T-helper 17 cell (primary cell): ENCODE measurements at places on chromosomes 5 and 9.

- no peak for DNase-seq
Measured at GRCh38 chr5:127423173-127423798, 94.2 kb upstream of the PRRC1 start.

DNA sequence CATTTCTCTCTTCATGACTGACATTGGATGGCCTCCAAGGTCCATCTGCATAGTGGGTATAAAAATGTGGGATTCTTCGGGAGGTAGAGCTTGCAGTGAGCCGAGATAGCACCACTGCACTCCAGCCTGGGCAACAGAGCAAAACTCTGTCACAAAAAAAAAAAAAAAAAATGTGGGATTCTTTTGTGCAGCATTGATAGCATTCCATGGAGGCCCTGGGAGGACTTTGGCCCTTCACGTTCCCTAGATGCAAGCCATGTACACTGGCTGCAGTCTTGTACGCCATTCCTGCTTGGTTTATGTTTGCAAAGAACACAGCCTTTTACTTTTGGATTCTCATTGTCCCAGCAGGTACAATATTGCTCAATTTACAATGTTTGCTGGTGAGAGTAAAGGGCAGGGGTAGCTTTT is 157.8 kb downstream of the SLCO4C1 start:
- no peak for DNase-seq

- DNase-seq: no peak
Measured at GRCh38 chr5:148458036-148458888, 74.5 kb downstream of the FBXO38 start.

GRCh38 chr9:116274293-116274692 is 120.7 kb downstream of the PAPPA start:
- no peak for DNase-seq

DNA sequence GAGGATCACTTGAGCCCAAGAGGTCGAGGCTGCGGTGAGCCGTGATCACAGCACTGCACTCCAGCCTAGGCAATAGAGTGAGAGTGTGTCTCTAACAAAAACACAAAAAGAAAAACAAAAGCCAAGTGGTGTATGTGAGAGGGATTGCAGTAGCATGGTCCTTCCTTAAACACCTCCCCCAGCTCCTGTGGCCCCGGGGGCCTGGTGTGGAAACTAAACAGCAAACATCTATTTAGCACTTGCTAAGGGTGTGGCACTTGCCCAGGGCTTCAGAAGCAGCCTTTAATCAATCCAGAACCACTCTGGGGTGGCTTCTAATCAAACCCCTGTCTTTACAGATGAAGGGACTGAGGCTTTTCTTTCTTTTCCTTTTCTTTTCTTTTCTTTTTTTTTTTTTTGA is 4.4 kb upstream of the FBP1 start:
- DNase-seq: no peak

- DNase-seq: no peak
Measured at GRCh38 chr5:160675988-160676387, 176.0 kb downstream of the ATP10B start.

DNA sequence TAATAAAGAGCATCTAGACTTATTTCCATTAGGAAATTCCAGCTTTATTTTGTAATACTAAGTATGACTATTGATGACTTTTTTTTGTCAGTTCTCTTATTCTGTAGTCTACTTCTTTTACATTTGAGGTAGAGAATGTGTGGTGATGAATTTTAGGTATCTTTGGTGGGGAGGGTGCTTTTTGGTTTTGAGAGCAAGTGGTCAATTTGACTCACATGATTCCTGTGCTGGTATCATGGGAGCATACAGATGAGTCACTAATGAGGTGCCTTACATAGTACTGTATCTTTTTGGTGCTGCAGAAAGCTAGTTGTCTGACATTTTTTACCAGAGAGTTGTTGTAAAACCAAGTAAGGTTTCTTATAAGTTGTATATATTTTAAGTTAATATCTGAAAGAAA is 35.3 kb downstream of the ERBIN start:
- DNase-seq: no peak

DNA sequence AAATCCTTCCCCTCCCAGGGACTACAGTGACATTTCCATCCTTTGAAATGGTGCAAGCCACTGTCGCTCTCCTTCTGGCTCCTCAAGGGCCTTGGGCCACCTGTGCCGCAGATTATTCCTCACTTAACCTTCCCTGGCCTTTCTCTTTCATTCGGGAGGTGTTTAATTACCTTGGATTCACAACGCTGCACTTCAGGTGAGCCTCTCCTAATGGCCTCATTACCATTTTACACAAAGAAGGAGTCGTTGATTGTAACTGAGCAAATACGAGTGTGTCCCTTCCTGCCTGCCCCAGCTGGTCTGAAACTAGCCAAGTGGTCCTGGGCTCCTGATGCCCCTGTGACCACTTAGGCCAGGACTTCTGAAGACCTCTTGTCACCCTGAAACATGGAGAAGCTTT is 205.0 kb downstream of the CRB2 start:
- no peak for DNase-seq

- DNase-seq: no peak
Measured at GRCh38 chr5:81848362-81848880, 97.5 kb upstream of the SSBP2 start.

DNA sequence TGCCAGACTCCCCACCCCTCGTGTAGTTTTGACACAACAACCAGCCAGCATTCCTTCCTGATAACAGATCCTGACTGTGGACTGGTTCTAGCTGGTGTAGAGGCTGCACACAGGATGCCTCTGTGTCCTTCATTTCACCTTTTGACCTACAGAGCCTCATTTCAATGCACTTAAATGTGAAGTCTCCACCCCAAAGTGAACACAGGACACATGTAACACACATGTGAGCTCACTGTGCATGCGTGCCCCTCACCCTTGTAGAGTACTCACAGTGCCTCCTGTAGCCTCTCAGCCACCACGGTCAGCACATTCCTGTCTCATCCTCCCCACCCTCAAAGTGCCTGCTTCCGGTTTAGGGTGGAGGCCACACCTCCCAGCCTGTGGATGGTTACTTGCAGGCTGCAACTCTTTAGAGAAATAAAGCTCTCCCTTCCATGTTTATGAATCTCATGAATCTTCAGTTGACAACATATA is 11.6 kb upstream of the NKD2 start:
- no peak for DNase-seq

GRCh38 chr5:45696206-45696836 is at the start of gene HCN1:
TSS of gene HCN1 (minus strand) at chr5:45696380.
- no peak for DNase-seq

DNA sequence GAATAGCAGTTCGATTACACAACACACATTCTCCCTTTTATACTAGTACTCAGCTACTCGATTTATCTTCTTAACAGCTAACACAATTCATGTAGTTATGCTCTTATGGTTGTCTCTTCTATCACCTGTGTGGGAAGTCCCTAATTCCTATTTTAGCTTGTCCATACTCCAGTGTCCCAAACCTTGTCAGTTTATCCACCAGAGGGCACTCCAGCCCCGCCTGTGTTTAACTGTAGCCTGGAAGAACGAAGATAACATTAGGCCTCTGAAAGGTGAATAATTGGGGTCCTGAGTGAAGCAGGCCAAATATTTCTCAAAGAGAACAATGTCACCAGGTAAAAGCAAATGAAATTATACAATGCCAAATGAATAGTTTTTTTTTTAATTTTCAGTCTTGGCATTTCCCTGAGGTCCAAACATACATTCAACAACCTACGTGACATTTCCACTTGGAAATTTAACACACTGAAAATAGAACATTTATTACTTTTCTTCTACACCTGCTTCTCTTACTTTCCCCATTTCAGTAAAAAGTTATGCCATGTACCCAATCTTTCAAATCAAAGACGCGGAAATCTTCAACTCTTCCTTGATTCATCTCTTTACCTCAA is 560.7 kb downstream of the HTR1A start:
- DNase-seq: no peak

GRCh38 chr9:116757030-116757429 is 69.9 kb downstream of the TRIM32 start:
- DNase-seq: no peak

GRCh38 chr5:136891175-136891972 is 526.0 kb upstream of the TRPC7 start:
- no peak for DNase-seq

GRCh38 chr5:56255502-56255901 is 22.4 kb upstream of the ANKRD55 start:
- DNase-seq: no peak

DNA sequence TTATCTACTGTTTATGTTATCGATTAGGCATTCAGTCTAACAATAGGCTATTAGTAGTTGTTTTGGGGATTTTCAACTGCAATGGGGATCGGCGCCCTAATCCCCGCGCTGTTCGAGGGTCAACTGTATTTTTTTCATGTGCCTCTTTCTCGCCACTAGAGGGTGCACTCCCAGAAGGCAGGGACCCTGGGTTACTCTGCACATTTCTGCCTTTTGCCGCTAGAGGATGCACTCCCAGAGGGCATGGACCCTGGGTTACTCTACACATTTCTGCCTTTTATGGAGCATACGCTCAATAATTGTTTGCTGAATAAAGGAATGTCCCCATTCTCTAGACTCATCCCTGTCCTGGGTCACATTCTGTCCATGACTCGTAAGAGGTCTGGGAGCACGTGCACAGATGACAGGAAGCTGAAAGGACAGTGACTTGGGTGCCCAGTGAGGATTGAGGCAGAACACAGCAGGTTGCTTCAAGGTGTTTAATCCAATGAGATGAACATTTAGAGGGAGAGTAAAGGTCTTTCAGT is 27.9 kb upstream of the RECK start:
- DNase-seq: peak; percentile 45

DNA sequence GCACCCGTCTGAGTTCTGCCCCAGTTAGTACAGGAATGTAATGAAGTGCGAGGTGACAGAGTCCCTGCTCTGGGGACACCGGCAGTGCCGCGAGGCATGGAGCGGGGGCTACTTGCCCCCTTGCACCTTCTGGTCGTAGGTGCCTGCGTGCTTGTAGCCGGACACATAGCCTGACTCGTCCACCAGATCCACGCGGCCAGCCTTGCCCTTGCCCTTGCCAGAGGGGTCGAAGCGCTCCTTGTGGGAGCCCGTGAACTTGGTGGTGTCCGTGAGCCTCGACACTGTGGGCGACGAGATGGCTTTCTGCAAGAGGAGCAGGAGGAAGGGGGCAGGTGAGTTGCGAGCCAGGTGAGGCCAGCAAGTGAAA is 28.2 kb downstream of the TPPP start:
- DNase-seq: no peak

- DNase-seq: no peak
Measured at GRCh38 chr9:127245637-127246164, 18.9 kb upstream of the GARNL3 start.

DNA sequence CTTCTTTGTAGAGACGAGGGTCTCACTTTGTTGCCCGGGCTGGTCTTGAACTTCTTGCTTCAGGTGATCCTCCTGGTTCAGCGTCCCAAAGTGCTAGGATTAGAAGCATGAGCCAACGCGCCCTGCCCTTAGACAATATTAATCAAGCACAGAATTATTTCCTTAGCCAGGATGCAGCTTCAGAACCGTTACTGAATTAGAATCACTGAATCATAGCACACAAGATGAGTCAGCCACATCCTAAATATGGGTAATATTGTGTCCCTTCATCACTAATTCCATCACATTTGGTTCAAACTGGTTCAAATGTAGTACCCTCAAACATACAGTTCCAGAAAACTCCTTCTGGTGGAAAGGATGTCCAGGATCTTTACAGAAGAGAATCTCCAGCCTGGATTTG is 82.7 kb downstream of the BNC2 start:
- no peak for DNase-seq

- DNase-seq: no peak
Measured at GRCh38 chr9:99954819-99955218, 48.4 kb downstream of the STX17 start.

- DNase-seq: no peak
Measured at GRCh38 chr5:126490167-126490940, 67.1 kb downstream of the GRAMD2B start.

DNA sequence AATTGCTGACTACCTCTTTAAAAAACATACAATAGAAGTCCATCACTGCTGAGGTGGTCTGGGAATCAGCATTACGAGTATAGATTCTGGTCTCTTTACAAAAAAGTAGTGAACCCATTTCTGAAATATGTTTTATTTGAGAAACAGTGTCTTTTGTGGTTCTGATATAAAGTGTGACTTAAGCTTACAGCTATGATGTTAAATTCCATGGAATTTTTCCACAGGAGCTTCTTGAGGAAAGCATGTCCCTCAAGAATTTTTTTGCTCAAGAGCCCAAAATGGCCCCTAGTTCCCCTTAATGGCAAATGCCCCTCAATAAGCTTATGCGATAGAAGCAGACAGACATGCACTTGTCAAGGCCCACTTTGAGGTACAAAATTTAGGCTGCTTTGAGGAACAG is 265.7 kb downstream of the FAM170A start:
- DNase-seq: no peak

- no peak for DNase-seq
Measured at GRCh38 chr5:40976836-40977235, 67.5 kb downstream of the C7 start.

DNA sequence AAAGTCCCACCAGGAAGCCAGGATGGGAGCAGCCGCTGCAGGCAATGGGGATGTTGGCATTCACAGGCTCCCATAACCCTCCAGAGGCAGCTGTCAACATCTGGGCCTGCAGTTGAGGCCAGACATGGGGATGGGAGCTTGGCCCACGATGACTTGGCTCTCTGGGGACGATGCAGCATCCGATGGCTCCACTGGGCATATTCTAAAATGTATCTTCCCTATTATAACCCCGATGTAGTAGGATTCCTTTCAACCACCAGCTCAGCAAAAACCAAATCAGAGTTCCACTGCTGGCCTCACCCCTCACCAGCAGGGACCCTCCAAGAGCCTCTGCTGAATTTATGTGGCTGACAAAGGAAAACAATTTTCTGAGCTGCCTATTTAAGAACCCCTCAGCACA is 7.1 kb downstream of the SPRY4 start:
- no peak for DNase-seq

- DNase-seq: no peak
Measured at GRCh38 chr9:80797831-80798688, 891.3 kb downstream of the TLE1 start.

DNA sequence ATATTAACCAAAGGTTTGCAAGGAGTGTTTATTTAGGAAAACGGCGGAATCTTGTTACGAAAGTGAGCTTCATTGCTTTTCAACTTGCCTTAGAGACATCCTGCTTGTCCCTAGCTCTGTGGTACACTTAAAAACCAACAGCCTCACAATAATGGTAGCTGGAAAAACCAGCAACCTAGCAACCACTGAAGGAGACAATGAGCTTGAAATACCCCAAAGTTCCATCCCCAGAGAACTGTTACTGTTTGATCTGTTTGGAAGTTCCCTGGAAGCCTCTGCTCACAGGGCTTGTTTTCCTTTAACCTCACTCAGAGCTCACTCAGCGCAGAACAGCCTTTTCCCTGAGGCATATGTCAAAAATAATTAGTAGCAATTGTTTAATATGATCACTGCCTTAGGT is 43.2 kb downstream of the SH3TC2 start:
- no peak for DNase-seq

- DNase-seq: no peak
Measured at GRCh38 chr5:112583166-112583565, 154.5 kb upstream of the APC start.
